GM18507 (cell line): ENCODE measurements at places on chromosomes 2 and 18.

DNA sequence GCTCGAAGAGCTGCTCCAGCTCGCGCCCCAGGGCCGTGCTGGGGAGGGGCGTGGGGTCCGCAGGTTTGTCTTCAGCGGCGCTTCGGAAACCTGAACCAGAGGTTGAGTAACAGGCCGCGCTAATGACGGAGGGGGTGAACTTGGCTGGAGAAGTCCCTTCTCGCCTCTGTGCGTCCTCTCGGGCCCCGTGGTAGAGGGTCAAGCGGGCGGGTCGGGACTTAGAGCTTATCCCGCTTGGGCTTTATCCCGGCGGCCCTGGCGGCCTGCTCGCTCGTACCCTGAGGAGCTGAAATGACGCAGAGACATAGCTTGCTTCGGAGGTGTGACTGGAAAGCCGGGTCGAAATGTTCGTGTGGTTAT lies 479 bp downstream of the RNMT start:
- DNase-seq = no peak

GRCh38 chr2:235924675-235925063 lies 243.5 kb downstream of the GBX2 start:
- no peak for DNase-seq

DNA sequence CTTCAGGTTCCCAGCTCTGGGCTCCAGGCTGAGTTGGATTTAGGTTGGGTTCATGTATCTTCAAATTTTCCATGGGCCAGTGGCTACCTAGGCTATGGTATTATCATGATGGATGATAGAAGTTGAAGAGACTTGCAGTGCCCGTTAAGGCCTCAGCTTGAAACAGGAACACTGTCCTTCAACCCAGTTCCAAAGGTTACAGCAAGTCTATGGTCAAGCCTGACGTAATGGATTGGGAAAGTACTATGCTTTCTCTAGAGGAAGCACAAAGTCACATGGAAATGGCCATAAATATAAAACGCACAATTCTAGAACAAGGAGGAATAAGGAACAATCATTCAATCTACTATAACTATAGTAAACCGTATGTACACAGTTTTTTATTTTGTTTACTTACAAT lies 593.2 kb downstream of the ZEB2 start:
- no peak for DNase-seq

DNA sequence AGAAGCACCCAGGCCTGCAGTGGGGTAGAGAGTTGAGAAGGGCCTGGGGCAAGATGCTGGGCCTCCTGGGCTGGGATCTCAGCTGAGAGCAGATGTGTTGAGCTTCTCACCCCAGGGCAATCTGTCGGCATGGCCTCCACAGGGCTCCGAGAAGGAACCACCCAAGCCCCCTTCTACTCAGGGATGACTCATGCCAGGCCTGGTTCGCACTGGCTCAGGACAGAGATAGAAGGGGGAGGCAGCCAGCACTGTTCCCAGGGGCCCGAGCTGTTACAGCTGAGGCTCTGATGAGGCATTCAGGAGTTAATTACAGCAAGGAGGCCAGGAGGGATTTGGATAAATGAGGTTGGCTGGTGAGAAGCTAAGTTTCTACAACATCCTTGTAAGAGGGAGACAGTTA lies 62.5 kb downstream of the CENPO start:
- no peak for DNase-seq

DNA sequence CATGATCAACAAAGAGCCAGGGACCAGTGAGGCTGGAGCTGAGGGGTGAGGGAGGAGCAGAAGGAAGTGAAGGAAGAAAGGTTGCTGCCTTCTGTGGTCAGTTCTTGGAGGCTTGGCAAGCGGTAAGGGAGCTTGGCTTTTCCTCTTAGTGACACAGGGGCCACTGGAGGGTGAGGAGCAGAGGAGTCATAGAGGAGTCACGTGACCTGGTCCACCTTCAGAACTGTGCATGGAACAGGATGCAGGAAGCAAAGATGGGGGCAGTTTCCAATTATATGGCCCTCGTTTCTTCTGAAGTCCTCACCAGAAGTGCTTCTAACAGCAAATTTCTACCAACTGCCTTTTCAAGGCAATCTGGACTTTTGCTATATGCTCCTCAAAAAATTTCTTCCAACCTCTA lies 326.9 kb upstream of the SMIM21 start:
- no peak for DNase-seq

GRCh38 chr2:235599596-235600338 lies 105.9 kb downstream of the AGAP1 start:
- no peak for DNase-seq

- DNase-seq = no peak
These were observed 105.3 kb downstream of the CABLES1 start for GRCh38 chr18:23240609-23240930.

GRCh38 chr2:134155134-134155533 lies 98.7 kb upstream of the MGAT5 start:
- no peak for DNase-seq

DNA sequence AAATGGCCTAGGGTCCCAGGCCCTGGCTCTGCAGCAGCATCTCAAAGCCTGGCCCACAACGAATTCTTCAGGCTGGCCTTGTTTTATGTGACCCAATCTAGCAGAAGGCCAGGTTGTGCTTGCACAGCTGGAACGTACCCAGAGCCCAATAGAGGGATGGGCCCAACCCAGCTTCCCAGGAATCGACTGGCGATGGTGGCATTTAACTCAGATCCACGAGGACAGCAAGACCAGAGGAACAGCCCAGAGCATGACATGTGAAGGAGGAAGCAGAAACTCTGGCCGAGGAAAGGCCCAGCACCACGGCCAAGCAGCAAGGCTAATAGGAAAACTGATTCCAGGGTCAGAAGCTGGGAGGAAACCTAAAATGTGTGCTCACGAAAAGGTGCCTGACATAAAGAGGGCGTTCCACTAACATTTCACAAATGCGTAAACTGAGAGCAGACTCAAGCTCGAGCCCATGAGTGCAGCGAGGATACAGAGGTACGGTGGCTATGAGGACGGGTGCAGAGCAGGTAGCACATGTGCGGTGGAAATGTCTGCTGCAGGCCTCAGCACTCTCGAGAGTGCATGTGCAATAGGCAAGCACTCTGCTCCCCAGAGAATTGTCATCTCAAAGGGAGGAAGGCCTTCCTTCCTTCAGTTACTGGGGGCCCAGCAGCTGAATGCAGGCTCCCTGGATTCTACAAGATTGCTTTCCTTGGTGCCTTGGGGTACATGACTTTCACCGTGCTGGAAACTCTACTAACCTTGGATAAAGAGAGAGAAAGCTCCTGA lies 156.9 kb upstream of the GLI2 start:
- no peak for DNase-seq

GRCh38 chr2:150280231-150280630 lies 207.2 kb downstream of the RND3 start:
- DNase-seq = no peak

- no peak for DNase-seq
These were observed 104.3 kb downstream of the ARL6IP6 start for GRCh38 chr2:152822676-152823075.

GRCh38 chr2:215773728-215774127 lies 239.6 kb downstream of the MREG start:
- no peak for DNase-seq

- no peak for DNase-seq
These were observed 4.2 kb upstream of the TWSG1 start for GRCh38 chr18:9330419-9330818.

DNA sequence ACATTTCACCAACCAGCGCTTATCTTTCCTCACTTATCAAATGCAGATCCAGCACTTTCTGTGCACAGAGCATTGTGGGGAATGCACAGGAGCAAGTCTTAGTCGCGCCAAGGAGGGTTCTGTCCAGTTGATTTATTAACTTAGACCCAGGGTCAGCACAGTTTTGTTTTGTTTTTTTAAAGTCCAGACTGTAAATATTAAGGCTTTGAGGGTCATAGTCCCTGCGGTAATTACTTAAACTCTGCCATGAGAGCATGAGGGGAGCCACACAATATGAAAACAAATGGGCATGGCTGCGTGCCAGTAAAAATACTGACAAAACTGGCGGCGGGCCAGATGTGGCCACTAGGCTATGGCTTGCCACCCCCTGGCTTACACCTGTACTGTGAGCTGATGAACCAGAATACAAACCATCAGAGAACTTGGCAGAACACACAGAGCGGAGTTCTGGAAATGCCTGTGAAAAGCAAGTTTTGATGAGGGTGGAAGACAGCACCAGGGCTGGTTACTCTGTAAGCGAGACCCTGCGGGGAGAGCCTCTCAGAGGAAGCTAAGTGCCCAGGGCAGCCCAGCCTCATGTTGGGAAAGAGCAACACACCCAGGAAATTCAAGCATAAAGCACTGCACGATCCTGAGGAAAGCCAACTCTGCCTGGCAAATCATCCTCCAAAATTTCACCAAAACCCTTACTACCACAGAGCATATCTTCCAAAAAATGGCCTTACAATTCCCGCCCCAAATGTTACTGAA lies 43.6 kb downstream of the L3MBTL4 start:
- no peak for DNase-seq

- DNase-seq = no peak
These were observed 31.3 kb downstream of the GALNT3 start for GRCh38 chr2:165762723-165763122.

GRCh38 chr2:98601532-98602132 lies 6.7 kb downstream of the COA5 start:
- no peak for DNase-seq

GRCh38 chr18:10089881-10090280 lies 176.1 kb downstream of the VAPA start:
- DNase-seq = no peak

- no peak for DNase-seq
These were observed 80.3 kb downstream of the FARSB start for GRCh38 chr2:222575618-222576017.

DNA sequence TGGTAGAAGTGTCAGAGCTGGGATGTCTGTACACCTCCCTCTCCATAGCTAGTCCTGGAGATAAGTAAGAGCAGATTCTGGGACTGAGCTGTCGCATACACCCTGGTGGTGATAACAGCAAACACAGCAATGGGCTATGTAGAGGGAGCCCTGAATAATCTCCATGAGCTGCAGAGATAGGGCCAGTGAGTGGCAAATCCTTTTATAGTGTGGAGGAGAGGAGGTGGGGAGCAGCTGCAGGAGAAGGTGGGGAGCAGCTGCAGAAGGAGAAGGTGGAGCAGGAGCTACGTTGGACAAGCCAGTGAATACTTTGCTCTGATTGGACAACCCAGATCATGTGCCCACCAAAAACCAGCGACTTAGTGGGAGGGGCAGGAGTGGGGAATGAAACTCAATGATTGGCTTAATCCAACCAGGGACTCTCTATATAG lies 85.5 kb downstream of the TMEM247 start:
- no peak for DNase-seq

DNA sequence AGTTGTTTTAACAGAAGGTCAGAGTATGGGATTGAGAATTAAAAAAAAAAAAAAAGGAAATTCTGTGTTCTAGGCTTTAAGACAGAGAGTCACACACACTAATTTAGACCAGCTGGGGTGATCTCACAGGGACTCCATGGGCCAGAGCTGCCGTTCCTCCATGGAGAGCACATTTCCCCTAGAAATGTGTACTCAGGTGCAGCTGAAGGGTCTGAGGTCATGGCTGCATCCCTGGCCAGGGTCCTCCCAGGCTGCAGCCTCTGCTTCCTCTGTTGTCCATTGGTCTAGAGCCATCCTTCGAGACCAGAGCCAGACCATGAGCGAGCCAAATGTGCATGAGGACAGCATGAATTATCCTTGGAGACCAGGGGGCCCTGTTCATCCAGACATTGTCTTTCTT lies 190.1 kb upstream of the TNP1 start:
- DNase-seq = no peak

DNA sequence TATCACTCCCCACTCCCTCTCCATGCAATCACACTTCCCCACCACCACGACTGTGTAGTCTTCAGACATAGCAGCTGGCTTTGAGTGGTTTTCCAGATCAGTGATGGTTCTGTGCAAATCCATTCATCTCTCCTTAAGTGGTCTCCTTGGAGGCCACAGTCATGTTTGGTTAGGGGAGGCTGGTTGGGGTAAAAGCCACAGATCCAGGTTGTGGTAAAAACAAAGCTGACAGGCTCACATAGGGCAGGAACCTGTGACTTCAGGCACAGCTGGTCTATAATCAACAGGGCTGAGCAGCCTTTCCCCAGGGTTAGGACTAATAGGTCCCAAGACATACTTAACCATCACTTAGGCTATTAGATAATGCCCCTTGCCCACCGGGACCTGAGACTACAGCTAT lies 46.2 kb upstream of the FZD7 start:
- no peak for DNase-seq

- DNase-seq = no peak
These were observed 185.7 kb downstream of the FAM210A start for GRCh38 chr18:13540477-13541182.

- DNase-seq = no peak
These were observed 637.5 kb downstream of the PLCL1 start for GRCh38 chr2:198441901-198442300.

DNA sequence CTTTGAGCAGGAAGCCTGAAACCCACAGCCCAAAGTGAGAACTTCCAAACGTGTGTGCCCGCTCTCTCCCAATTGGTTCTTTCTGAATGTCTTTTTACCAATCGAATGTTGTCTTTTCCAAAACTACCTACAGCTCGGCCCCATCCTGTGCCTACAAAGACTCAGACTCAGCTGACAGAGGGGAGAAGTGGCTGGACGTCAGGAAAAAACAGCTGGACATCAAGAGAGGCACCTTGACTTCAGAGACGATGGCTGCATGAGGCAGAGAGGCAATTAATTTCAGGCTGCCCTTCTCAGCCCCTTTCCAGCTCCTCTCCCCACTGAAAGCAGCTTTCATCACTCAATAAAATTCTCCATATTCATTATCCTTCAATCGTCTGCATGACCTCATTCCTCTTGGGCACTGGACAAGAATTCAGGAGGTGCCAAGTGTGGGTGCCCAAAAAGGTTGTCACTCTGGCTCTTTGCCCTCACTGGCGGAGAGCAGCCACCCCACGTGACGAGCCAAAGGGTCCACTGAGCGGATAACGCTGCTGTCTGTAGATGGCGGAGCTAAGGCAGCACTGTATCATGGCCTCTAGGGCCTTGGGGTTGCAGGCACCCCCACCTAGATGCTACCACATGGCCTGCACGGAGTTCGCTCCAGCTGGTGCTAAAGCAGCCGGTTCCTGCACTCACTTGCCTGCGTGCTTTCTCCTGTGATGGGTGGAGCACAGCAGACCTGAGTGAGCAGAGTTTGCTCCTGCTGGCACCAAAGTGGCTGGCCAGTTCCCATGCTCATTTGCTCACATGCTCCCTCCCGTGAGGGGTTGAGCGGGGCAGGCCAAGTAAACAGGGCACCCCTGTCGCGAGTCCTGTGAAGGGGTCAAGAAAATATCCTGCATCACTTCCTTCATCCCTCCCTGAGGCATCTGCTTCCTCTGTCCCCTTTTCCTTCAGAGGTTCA lies 37.9 kb downstream of the FAM210A start:
- DNase-seq = no peak

- no peak for DNase-seq
These were observed 525.0 kb downstream of the ERBB4 start for GRCh38 chr2:212013626-212014025.

- no peak for DNase-seq
These were observed 75.2 kb upstream of the CD28 start for GRCh38 chr2:203631068-203631757.
